ENCODE measurements at places on chromosomes 5 and 9.

GRCh38 chr5:35274839-35275509, 44.7 kb upstream of the PRLR start:
- no peak for DNase-seq

DNA sequence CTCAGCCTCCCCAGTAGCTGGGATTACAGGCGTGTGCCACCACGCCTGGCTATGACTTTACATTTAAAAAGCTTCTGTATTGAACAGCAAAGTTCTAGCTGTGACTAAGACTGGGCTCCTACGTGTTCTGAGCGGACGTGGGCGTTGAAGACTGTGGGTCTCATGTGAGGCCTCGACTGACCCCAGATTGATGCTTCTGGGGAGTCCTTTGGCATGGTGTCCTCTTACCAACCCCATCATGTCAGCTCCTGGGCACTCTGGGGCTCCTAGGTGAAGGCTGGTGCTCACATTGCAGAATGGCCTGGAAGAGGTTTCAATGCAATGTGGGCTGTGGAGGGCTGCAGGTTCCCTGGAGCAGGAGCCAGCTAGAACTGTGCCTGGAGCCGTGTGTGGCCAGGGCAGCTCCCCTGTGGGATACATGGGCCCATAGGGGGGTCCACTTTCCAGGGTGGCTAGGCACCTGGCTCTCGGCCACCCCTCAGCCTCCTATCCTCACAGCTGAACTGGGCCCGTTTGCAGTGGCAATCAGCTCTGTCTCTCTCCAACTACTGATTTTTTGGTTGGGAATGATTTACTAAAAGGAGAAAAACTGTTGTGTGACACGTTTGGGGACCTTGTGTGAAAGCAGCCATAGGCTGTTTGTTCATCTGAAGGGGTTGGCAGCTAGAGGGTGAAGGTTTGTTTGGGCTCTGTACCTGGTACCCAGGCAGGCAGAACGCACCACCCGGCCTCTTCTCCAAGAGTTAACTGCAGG, 29.7 kb downstream of the SLC25A25 start:
- DNase-seq, result no peak

GRCh38 chr5:136014049-136015002, 14.5 kb upstream of the TGFBI start:
- DNase-seq, result no peak

DNA sequence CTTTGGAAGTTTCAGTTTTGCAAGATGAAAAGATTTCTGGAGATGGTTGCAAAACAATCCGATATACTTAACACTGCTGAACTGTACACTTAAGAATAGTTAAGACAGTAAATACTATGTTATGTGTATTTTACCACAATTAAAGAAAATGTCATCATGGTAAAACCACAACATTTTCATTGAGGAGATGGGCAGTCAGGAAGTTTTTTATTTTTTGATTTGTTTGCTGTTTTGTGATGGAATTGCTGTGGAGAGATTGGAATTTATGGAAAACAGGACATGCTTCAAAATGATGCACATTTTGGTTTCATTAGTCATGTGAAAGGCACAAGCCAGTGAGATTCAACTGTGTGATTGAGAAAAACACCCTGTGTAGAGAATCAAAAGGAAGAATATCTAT, 90.5 kb upstream of the AGXT2 start:
- DNase-seq, result no peak

- no peak for DNase-seq
Observed at GRCh38 chr5:140196115-140196814, 21.3 kb downstream of the CYSTM1 start.

DNA sequence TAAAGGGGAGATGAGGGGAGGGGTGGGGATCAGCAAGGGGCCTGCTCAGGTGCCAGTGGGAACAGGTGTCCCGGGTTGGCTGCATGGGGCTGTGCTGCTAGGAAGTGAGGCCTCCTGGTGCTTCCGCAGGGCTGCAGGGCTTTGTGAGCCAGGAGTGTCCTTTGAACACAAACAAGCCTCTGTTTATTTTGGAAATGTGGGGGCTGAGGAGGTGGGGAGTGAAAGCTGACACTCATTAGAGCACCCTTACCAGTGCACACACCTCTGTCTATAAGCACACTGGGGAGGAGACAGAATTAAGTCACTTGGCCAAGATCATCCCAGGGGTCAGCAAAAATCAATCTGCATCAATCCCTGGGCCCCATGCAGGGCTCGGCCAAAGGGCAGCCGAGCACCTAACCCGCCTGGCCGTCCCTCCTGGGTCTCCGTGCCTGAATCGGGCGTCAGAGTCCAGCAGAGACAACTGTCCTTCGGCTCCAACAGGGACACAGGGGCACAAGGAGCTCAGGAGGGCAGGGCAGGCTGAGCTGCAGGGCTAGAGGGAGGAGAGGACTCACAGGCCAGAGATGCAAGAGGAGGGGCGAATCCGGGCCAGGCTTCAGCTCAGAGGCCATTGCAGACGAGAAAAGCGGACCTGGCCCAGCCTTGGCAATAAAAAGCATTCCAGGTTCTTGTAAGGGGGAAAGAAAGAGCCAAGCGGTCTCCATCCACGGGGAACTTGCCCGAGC, 99.8 kb downstream of the VAV2 start:
- DNase-seq, result no peak

- no peak for DNase-seq
Observed at GRCh38 chr5:132420706-132421272, 51.3 kb downstream of the SLC22A5 start.

DNA sequence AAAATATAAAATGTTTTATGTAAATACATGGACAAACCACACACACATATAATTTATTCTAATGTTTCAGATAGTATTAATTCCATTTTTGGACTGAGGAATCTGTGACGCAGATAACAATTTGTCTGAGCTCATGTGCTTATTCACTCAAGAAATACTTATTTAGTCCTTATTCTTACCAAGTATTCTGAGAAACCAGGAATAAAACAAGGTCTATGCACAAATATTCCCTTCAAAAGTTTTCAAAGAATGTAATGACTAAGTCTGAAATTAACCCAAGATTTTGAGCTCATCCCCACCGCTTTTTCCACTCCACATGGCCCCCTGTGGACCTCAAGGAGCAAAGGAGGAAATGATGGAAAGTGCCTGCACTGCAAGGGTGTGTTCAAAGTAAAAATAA, 1022.3 kb downstream of the EFNA5 start:
- no peak for DNase-seq

GRCh38 chr9:4510546-4511322, 20.5 kb downstream of the SLC1A1 start:
- no peak for DNase-seq

GRCh38 chr9:95857124-95857523, 18.4 kb upstream of the ERCC6L2 start:
- no peak for DNase-seq

Data from H9 (cell line).